Thymus (tissue), 14 donors: ENCODE measurements at places on chromosomes 5 and 9. TPM values are rescaled to one million over a fixed set of nuclear protein-coding genes. Genes with fewer than 3 reads are reported as not detected.

ISL1 gene
- total RNA-seq = 6.3 TPM

LTC4S gene
- total RNA-seq = 2.7 TPM

GPR150 gene
- total RNA-seq = 0.19 TPM

ROPN1L gene
- 0.42 TPM for total RNA-seq

PCDH1 gene
- total RNA-seq = 1.9 TPM

DBH gene
- total RNA-seq = 0.28 TPM

SPATA31C1 gene
- not detected for total RNA-seq

PCDHB8 gene
- 0.05 TPM for total RNA-seq

TMEM252 gene
- total RNA-seq = not detected

TRIP13 gene
- 12.9 TPM for total RNA-seq

CAVIN4 gene
- 0.38 TPM for total RNA-seq

SHC3 gene
- total RNA-seq = 0.05 TPM

ARL10 gene
- total RNA-seq = 1.8 TPM

ADRB2 gene
- 2.2 TPM for total RNA-seq

GAPT gene
- total RNA-seq = 6.8 TPM

CKMT2 gene
- 0.33 TPM for total RNA-seq

PTAR1 gene
- total RNA-seq = 60.9 TPM

PCDHGA8 gene
- total RNA-seq = 0.19 TPM

MELK gene
- total RNA-seq = 26.5 TPM

ERCC6L2 gene
- 67.0 TPM for total RNA-seq

SHISAL2B gene
- total RNA-seq = not detected

CNTNAP3 gene
- total RNA-seq = 2.8 TPM

FOXD4 gene
- total RNA-seq = 0.38 TPM

LCN6 gene
- not detected for total RNA-seq

MARCOL gene
- total RNA-seq = not detected

CENPH gene
- total RNA-seq = 30.3 TPM

TAF1L gene
- total RNA-seq = not detected

CCDC152 gene
- 5.1 TPM for total RNA-seq

ANKDD1B gene
- 0.33 TPM for total RNA-seq
